ENCODE measurements at places on chromosomes 2 and 18.
A peak's percentile ranks its signal among the peaks of the same experiment; 100 is the strongest.

DNA sequence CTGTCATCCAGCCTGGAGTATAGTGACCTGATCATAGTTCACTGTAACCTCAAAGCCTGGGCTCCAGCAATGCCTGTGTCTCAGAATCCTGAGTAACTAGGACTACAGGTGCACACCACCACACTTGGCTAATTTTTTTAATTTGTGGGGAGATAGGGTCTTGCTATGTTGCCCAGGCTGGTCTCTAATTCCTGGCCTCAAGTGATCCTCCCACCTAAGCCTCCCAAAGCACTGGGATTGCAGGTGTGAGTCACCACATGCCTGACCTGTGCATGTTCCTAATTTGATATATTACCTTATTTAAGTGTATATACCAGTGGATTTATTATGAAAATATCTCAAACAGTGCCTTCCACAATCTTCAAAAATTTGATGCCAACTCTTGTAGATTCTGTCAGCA, 123.6 kb upstream of the XIRP2 start:
- no peak for DNase-seq

GRCh38 chr2:158782616-158783015, 12.5 kb upstream of the DAPL1 start:
- DNase-seq: no peak

DNA sequence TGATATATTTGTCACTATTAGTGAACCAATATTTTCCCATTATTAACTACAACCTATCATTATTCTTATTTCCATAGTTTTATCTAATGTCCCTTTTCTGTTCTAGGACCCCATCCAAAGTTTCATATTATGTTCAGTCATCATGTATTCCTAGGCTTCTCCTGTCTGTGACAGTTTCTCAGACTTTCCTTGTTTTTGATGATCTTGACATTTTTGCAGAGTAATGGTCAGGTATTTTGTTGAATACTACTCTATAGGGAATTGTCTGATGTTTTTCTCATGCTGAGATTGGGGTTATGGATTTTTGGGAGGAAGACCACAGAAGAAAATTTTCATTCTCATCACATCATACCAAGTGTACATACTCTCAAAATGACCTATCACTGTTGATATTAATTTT, 684.6 kb downstream of the PLCL1 start:
- DNase-seq: no peak

DNA sequence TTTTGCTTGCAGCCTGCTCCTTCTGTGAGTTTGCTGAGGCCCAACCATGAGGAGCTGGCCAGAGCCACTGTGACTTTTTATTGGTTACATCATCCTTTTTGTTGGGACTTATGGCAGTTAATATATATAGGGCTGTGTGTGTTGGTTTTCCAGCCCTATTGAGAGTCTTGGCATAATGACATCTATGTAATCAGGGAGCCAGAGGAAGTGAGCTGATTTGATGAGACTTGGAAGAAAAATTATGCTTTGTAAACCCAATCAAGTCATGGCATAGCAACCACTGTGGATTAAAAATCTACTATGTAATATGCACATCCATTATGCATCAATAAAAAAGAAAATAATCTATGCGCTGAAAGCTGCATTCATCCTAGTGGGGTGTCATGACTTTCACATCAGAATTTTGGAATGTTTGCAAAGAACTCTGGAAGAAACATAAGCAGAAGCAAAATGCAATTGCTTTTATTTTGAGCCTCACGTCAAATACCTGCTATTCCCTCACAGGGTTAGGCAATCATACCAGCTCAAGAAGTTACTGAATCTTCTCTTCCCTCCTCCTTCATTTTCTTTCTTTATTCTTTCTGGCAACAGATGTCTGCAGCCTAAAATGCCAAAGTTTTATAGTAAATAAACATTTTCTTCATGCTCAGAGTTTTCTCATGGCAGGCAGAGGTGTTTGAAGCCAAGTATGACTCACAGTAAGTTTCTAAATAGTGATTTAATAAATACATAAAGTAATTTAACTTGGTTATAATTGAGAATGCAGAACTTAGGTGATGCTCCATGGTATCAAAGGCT, 308.5 kb downstream of the KCNS3 start:
- no peak for DNase-seq

DNA sequence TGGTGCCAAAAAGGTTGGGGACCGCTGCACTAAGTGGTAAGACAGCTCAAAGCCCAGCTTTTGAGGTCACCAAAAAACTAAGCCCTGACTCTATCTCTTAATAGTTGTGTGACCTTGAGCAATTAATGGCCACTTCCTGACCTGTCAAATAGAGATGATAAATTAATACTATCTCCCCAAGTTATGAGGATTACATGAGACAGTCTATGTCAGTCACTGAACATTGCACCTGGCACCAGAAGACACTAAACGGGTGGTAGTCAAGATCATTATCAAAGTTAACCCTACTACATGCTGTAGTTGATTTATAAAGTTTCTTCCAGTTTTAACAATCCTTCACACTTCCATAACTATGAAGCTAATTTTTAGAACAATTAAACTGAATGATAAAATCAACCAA, 36.5 kb downstream of the STPG4 start:
- no peak for DNase-seq

- DNase-seq: no peak
Measured at GRCh38 chr18:35038881-35039491, 2.2 kb upstream of the MAPRE2 start.

GRCh38 chr2:140234116-140234515, 1453.9 kb upstream of the NXPH2 start:
- DNase-seq: no peak

DNA sequence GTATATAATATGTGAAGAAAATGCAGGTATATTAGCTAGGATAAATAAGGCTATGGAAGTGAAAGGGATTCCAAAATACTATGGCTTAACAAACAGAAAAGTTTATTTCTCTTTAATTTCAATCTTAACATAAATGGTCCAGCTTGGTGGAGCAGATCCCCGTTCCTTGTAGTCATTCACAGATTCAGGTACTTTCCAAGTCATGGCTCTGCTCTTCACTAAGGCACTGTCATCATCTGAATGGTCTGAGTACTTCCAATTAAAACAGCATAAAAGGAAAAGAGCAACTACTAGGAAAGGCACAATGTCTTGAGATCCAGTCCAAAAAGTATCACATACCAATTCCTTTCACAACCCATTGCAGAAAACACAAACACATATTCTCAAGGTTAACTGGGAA, 63.4 kb downstream of the OLA1 start:
- no peak for DNase-seq

DNA sequence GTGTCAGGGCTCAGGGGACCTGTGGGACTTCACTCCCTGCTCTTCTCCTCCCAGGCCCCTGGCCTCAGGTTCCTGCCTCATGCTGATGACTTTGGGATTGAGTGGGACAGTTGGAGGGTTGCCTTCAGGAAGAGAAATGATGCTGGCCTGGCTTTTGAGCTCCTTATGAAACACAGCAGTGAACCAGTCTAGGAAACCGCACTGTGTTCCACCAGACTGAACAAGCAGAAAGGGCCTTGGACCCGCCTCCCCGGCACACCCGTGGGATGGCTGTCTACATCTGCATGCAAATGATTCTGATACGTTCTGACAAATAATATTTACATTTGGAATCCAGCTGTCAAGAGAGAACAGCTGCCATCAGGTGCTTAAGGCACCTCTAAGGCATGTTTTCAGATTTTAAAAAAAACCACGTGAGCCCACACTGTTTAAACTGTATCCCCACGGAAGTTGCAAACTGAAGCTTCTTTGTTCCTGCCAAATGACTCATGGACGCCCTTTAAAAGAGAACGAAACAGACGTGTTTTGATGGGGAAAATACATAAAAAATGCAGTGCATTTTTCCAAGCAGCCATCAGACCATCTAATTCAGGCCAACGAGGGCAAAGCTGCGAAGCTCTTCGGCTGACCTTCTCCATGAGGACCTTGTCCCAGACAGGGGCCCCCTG, 27.6 kb upstream of the ASAP2 start:
- peak; percentile 45 for DNase-seq

GRCh38 chr2:205684871-205685313, 2.6 kb downstream of the NRP2 start:
- no peak for DNase-seq

DNA sequence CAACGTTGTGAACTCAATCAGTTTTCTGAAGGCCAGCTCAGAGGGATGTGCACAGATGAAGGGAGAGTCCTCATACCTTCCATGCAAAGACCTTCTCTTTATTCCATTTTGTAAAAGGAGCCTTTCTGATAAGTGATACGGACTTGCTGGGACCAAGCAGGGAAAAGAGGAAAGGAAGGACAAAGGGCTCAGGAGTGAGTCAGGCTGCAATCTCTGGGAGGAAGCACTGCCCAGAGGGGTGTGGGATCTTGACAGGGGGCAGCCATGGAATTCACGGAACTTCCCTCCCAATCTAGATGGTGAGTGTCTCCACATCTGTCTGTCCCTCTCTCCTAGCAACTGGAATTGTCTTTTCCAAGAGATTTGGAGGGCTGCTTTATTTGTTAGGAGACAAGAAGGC, 281.4 kb upstream of the CELF4 start:
- DNase-seq: no peak

DNA sequence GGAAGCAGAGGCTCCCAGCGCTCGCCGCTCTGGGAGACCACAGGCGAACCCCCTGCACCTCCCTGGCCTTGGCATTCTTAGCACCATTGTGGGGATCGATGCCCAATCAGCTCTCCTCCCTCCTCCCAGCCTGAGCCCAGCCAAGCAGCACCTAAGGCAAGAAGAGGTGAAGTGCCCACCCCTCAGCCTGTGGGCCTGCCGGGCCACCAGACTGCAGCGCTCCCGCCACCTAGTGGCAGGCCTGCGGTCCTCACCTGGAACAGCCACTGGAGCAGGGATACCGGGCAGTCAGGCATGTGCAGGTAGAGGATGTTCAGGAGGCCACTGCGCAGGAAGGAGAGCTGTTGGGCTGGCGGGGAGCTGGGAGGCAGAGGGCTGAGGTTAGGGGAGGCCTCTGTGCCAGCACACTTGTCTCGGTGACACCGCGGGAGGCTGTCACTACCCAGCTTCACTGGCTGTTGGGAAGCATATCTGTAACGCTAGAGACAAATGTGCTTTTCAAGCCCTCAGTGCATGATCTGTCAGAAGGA, 35.2 kb downstream of the FAM178B start:
- peak; percentile 34 for DNase-seq

DNA sequence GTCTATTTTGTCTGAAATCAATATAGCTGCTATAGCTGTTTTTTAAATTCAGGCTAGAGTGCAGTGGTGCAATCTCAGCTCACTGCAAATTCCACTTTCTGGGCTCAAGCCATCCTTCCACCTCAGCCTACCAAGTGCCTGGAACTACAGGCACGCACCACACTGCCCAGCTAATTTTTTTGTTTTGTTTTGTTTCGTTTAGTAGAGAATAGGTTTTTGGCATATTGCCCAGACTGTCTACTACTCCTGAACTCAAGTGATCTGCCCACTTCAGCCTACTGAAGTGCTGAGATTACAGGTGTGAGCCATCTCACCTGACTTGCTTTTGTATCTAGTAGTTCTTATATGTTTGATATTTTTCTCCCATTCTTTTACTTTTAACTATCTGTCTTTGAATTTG, 259.7 kb downstream of the CDH19 start:
- DNase-seq: no peak

DNA sequence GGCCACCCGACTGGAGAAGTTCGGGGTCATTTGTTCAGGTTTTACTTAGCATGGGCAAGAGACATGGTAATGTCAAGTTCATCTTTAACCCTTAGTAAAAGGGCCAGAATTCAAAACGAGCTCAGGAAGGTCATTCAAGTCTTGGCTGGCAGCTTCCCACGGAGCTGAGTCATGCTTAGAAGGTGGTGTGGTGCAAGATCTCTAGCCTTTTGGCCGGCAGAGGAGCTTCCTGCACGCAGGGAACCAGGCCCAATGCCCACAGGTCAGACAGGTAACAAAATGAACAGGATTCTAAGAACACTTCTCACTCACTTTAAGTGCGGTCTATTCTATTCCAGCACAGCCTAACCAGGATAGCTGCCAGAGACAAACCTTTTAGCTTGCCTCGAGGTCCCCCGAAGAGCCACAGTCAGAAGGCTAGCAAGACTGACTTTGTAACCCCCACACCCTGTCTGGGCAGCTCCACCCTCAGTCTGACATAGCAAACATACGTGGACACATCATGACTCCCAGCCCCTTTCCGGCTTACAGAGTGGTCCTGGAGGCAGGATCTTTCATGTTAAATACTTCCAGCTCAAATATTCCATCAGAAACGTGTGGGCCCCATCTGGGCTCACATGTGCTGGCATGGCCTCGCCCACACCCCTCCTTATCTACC, 292.7 kb downstream of the BCL11A start:
- no peak for DNase-seq

DNA sequence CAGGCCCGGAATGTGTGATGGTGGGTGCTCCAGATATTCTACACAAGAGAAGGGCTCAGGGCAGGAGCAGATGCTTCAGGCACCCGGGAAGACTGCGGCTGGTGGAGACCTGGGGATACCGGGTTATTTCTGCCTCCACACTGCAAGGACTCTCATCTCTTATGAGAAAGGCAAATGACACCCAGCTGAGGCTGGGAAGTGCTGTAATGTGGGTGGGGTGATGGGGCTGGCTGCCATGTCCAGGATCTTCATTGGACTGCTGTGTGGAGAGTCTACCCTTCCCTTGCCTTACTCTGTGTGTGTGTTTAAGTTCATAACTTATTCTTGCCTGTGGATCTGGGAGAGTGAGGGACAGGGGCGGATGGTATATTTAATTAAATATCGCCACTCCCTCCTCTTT, 124.1 kb downstream of the KLHL29 start:
- DNase-seq: no peak

DNA sequence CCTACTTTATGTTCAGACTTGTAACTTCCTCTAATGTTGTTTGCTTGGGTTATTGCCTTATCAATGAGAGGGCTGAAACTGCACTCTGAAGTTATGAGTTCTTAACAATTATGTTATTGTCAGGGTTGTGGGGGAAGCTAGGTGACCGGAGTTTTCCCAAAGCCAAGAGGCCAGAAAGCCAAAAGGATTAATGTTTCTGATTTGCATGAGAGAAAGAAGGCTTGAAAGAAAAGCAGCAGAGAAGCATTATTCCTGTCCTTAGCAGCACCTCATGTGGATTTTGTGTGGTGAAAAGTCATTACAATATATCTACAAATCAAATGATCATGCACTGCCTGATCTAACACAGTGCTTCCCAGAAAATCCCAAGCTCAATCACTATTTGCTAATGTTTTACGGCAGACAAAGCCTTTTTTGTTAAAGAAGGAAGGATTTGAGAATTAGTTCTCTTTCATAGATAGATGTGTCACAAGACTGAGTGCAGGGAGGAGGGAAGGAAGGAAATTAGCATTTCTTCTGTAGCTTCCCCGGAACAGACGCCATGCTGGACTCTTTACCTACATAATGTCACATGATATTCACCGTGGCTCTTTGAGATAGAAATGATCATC, 203.2 kb downstream of the ALK start:
- DNase-seq: no peak

GRCh38 chr2:199441759-199442158, 16.0 kb downstream of the SATB2 start:
- DNase-seq: no peak

- no peak for DNase-seq
Measured at GRCh38 chr2:19747310-19748072, 154.3 kb downstream of the TTC32 start.

GRCh38 chr2:68193787-68194372, 36.2 kb downstream of the PNO1 start:
- no peak for DNase-seq

- no peak for DNase-seq
Measured at GRCh38 chr2:121049131-121049530, 235.9 kb downstream of the TFCP2L1 start.

GRCh38 chr2:211435331-211435730, 878.9 kb downstream of the CPS1 start:
- no peak for DNase-seq
